ENCODE measurements at places on chromosomes 1 and 21.

GRCh38 chr1:151581451-151581850 is 30.4 kb upstream of the SNX27 start:
- DNase-seq: no peak

GRCh38 chr1:30695439-30695841 is 27.9 kb downstream of the MATN1 start:
- DNase-seq: no peak

- no peak for DNase-seq
These were observed 482 bp downstream of the TM2D1 start for GRCh38 chr1:61724506-61724812.

- no peak for DNase-seq
These were observed 29.8 kb upstream of the RCOR3 start for GRCh38 chr1:211229365-211229759.

DNA sequence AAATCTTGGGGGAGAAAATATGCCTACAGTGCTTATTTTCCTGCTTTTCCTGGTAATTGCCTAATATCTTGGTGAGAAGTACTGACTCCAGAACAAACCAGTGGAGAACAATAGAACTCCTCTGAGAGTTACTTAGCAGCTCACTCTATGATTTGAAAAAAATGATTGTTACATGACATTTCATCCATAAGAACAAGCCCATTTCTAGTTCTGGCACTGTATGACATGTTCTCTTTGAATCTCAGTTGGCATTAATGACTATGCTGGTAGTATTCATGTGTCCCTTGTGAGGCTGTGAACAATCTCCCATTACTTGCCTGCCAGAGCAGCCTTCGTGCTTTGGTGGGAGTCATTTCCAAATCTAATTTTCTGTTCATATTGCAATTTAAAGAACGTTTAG is 58.0 kb downstream of the CLIC4 start:
- no peak for DNase-seq

- no peak for DNase-seq
These were observed 155.9 kb upstream of the RUNX1 start for GRCh38 chr21:35204850-35205541.

GRCh38 chr1:196034080-196034706 is 574.0 kb downstream of the KCNT2 start:
- no peak for DNase-seq

- DNase-seq: no peak
These were observed 465.8 kb upstream of the PLXNA2 start for GRCh38 chr1:208709981-208710380.

DNA sequence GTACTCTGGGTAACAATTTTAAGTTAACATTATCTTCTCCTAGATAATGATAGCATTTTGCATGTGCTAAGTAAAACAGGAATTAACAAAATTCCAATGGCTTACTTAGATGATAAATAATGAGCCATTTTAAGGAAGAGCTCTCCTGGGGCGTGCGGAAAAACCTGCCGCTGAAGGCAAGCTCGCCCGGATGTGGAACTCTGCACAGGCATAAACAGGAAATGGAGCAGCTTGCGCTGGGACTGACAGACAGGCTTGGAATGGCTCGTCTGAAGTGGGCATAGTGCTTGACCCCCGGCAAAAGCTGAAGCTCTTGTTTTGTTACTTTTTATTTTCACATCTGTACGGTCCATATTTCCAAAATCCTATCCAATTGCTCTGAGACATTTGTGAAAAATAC is 169.2 kb downstream of the ZNF281 start:
- DNase-seq: no peak

DNA sequence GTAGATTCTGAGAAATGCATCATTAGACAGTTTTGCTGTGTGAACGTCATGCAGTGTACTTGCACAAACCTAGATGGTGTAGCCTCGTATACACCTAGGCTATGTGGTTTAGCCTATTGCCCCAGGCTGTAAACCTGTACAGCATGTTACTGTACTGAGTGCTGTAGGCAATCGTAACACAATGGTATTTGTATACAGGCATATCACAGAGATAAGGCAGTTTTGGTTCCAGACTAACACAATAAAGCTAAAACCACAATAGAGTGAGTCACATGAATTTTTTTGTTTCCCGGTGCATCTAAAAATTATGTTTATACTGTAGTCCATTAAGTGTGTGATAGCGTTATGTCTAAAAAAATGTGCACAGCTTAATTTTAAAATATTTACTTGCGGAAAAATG is 6.9 kb downstream of the IL10RB start:
- no peak for DNase-seq

DNA sequence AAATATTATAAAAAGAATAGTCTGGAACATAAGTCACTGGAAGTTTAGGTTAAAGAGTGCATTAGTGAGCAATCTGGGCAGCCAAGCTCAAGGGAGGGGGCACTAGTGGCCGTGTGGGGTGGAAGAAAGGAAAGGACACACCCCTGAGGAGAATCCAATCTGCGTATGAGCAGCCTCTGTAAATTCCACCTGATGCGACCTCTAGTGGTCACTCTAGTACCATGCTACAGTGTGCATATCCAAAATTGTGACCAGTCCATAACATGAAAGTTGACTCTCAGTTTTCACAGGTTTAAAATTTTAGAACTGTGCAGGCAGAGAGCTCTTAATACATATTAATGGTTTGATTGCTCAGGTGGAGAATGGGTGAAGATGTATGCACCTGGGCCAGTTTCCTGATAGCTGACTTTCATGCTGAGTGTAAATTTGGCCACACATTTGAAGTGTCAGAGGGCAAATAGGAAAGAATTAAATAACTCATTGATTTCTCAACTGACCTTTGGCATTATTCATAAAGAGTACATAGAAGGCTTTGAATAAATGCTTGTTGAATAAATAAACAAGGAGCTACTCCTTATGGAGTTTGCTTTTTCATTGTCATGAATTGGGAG is 105.9 kb upstream of the C21orf91 start:
- no peak for DNase-seq

GRCh38 chr1:43058545-43059360 is 100.1 kb upstream of the SLC2A1 start:
- DNase-seq: no peak

- DNase-seq: no peak
These were observed 56.3 kb upstream of the FAM20B start for GRCh38 chr1:178969226-178969987.

- no peak for DNase-seq
These were observed 14.9 kb downstream of the EIF4G3 start for GRCh38 chr1:21161842-21162241.

DNA sequence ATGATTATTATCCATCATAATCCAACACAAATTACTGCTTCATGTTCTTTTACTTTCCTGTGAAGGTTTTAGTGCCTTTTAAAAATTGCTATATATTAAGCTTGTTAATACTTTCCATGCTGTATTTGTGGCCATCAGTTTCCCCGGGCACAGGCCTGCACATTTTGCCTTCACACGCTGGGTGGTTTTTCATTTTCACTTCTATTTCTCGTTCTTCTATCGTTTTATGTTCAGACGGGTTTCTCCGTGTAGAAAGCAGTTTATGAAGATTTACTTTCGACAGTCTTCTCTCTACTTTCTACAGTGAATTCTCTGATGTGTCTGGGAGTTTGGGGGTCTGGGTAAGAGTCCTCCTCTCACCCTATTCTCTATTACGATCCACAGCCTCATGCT is 9.5 kb downstream of the RUNX3 start:
- DNase-seq: no peak

DNA sequence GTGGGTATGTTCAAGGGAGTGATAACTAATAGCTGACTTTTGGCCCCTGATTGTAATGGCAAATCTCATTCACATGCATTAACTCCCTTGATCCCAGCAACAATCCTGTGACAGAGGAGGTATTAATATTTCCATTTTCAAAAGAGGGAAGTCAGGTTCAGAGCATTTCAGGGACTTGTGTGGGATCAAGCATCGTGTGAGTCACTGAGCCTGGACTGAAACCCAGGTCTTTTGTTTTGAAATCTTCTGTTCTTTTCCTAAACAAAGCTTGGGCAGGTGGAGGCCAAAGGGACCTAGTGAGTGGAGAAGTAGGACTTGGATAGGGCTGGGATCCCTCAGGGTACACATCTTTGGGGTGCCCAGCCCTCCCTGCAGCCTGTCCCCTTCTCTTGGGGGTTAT is 37.9 kb downstream of the ETNK2 start:
- no peak for DNase-seq

Data from T-helper 17 cell (primary cell).